ENCODE measurements at places on chromosomes 16 and 17. TPM values are rescaled to one million over a fixed set of nuclear protein-coding genes. Genes with fewer than 3 reads are reported as not detected.

CD300C gene
- total RNA-seq, result 0.06 TPM

EFCAB5 gene
- 0.29 TPM for total RNA-seq

ESRP2 gene
- 26.7 TPM for total RNA-seq

MYO15A gene
- 0.17 TPM for total RNA-seq

HOXB3 gene
- 49.9 TPM for total RNA-seq

SLC16A13 gene
- total RNA-seq, result 4.1 TPM

RAPGEFL1 gene
- 2.1 TPM for total RNA-seq

OR1A1 gene
- total RNA-seq, result not detected

CD300LG gene
- total RNA-seq, result not detected

Data from epithelial cell of proximal tubule (primary cell).